Stimulated activated CD8-positive, alpha-beta memory T cell treated with anti-CD3 and anti-CD28 coated beads, Interleukin-4, amount 100 ng/mL, for 4 hours (primary cell): ENCODE measurements at places on chromosomes 7 and 10.

GRCh38 chr7:152666078-152666477, 9.9 kb downstream of the XRCC2 start:
- DNase-seq, result no peak

DNA sequence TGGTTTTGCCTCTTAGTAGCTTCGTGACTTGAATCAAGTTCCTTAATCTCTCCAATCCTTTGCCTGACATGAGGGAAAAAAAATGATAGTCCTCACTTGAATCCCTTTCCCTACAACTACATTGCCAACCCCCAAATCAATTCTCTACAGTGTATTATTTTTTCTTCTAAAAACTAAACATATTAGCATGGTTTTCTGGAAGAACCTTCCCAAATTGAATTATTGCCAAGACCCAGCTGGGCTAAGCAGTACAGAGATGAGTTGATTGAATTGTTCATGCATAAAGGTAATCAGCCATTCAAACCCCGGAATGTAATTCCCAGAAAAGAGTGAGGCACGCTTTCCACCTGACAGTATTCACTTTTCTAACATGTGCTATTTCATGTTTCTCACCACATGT, 155.6 kb upstream of the AGR3 start:
- DNase-seq, result no peak

DNA sequence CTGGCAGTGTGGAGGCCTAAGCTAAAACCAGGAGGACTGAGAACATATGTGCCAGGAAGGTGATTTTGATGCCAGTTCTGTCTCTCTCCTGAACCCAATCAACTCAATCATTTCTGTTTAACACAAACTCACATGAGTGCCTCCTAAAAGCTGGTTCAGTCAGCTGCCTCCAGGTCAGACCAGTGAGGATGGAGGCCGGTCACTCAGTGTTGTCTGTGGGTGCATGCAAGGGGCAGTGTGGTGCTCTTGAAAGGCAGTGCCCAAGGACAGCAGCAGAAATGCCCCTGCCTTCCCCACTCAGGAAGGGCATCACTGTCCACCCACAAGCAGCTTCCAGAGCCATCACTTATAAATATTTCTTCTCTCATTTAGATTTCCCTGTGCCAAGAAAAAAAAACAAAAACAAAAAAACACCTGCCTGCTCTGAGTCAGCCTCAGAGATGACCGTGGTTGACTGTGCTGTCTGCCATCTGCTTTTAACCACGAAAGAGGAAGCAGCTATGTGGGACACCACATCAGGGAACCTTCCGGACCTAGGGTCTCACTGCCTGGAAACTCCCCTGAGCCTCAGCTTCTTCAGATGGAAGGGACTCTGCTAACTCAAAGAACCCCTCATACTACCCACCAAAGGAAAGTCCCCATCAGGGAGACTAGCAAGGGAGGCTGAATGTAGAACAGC, 39.1 kb downstream of the VOPP1 start:
- peak; percentile 44 for DNase-seq

GRCh38 chr7:100389437-100390088, 16.3 kb downstream of the PILRA start:
- DNase-seq, result no peak

- DNase-seq, result no peak
These were observed at the start of gene MOGAT3 for GRCh38 chr7:101200862-101201599. Gene MOGAT3, minus strand, starts transcription at chr7:101201036. Its CDS starts 182 bp downstream, at chr7:101200854.

GRCh38 chr10:104446151-104446550, 92.5 kb downstream of the CFAP58 start:
- no peak for DNase-seq

DNA sequence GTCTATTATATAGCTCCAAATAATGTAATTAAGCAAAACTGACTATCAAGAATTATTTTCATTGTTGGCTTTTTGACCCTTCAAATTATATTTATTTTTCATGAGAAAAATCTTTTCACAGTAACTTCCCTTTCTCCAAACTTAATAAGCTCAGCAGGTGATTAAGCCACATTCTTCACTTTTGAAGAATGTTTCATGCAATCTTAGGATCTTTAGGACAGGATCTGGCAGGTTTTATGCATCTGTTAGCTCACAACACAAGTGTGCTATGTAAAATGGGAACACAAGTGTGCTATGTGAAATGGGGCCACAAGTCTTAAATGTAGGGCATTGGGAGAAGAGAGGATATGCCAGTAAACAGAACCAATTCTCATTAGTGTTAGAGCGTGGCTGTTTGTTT, 26.3 kb downstream of the BCAP29 start:
- no peak for DNase-seq

DNA sequence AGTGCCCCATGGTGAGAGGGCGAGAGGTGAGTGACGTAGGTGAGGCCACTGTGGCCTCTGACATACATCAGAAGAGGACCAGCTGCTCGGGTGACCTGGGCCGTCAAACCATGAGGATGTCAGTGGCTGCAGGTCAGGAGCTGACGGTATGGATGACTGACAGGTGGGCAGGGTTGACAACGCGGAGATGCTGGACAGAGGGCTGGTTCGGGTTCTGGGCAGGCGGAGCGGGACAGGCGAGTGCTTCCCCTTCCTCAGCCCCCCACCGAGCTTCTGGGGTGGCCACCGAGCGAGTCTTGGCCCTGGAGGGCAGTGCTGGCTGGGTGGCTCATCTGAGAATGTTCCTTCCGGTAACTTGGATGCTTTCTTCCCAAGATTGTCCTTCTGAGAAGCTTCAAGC, 91.8 kb downstream of the ACTR3B start:
- no peak for DNase-seq

GRCh38 chr10:111119637-111120036, 42.8 kb downstream of the ADRA2A start:
- no peak for DNase-seq

DNA sequence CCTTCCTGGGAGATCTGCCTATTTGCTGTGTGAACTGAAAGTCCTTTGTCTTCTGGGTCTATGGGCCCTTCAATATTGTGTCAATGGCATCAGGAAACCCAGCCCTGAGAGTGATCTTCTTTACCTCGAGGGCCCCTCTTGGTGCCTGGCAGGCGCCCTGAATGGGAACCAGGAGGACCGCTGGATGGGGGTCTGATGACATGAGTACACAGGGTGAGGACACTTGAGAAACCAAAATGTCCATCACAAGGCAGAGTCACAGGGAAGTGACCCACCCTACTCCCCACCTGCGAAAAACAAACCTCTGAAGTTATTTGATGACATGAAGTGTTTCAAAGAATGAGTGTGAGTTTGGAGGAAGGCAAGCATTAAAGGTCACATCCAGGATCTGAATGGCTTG, 17.3 kb downstream of the SFTPA1 start:
- DNase-seq, result no peak

DNA sequence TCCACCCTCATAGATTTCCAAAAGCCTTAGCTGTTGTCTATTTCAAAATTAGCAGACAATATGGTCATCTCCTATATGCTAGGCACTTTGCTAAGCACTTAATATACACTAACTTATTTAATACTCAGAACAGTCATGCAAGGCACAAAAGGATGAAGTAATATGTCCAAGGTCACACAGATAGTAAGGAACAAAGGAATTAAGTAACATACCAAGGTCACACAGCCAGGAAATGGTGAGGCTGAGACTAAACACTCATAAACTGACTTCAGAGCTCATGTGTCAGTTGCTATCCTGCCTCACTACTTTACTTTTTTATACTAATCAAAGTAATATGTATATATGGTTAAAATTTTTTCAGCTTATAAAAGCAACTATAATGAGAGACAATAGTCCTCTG, 23.6 kb upstream of the HIBADH start:
- no peak for DNase-seq

GRCh38 chr10:124476043-124476725, 14.6 kb downstream of the LHPP start:
- no peak for DNase-seq

- DNase-seq, result no peak
These were observed 93.0 kb downstream of the EBF3 start for GRCh38 chr10:129870961-129871621.

- DNase-seq, result no peak
These were observed 1.1 kb upstream of the PPP1R9A start for GRCh38 chr7:94906065-94906851.

GRCh38 chr10:88528201-88528600, 54.9 kb downstream of the RNLS start:
- no peak for DNase-seq

DNA sequence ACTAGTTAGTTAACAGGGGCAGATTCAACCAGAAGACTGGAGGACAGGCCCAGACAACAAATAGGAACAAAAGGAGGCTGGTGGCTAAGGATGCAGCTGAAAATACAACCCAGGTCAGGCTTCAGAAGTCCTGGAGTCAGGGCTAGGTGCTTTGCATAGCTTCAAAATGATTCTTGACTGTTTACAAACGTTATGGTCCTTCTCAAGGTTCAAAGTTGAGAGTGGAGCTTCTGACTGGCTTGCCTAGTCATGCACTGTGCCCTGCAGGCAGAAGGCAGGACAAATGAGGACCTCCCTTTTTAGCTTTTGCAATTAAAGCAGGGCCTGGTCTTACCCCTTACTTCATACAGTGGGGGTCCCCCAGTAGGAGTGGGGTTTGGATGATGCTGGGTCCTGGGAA, 4.4 kb upstream of the CDH23 start:
- DNase-seq, result no peak

DNA sequence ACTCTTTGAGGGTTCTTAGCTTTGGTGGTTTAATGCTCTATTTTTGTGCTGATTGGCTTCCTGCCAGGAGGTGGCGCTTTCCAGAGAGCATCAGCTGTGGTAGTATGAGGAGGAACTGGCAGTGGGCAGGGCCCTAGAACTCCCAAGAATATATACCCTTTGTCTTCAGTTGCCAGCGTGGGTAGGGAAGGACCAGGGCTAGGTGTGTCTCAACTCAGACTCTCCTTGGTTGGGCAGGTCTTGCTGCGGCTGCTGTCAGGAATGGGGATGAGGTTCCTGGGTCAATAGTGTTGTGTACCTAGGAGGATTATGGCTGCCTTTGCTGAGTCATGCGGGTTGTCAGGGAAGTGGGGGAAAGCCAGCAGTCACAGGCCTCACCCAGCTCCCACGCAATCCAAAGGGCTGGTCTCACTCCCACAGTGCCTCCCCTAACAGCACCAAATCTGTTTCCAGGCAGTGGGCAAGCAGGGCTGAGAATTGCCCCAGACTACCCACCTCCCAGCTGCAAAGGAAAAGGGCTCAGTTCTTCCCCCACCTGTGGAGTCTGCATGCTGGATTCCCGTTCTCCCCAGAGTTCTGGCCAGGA, 191.5 kb downstream of the PHTF2 start:
- DNase-seq, result no peak

- DNase-seq, result no peak
These were observed 62.3 kb downstream of the RAMP3 start for GRCh38 chr7:45219801-45220435.

DNA sequence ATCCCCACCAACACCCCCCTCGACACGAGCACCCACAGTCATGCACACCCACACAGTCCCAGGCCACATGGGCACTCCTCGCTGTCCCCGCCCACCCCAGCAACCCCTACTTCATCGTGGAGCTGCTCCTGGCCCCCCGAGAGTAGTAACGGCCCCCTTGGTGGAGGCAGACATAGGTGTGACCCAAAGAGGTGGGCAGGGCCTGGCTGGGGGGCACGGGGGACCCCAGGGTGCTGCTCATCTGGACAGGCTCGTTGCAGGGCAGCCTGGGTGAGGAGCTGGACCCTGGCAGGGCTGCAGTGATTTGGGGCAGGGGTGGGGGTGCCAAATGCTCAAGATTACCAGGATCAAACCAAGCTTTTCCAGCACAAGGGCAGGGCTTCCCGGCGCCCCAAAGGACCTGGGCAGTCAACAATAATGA, 42.4 kb upstream of the ZMIZ1 start:
- no peak for DNase-seq

- no peak for DNase-seq
These were observed 26.3 kb upstream of the COL1A2 start for GRCh38 chr7:94368371-94368791.

GRCh38 chr7:92835261-92835850, 1.0 kb downstream of the CDK6 start:
- DNase-seq, result peak; percentile 11

DNA sequence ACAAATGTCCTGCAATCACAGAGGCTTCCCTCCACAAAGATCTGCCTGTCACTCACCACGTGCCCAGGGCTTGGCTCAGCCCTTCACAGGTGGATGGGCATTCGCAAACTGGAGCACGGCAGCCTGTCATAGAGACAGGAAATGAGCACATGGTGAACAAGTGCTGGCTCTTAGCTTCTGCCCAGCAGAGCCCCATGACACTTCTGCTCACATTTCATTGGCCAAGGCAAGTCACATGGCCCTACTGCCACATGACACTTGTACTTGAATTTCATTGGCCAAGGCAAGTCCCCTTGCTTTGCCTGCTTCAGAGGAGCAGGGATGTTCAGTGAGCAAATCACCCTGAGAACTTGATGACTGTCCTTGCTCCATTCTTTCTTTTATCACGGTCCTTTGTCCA, 110.8 kb upstream of the PPP2R2D start:
- DNase-seq, result no peak

- no peak for DNase-seq
These were observed 85.6 kb upstream of the ANLN start for GRCh38 chr7:36304099-36304425.
